Activated T-cell treated with anti-CD3 and anti-CD28 coated beads, Interleukin-2, amount 50 U/mL, for 24 hours (primary cell): ENCODE measurements at places on chromosomes 3 and 15.

DNA sequence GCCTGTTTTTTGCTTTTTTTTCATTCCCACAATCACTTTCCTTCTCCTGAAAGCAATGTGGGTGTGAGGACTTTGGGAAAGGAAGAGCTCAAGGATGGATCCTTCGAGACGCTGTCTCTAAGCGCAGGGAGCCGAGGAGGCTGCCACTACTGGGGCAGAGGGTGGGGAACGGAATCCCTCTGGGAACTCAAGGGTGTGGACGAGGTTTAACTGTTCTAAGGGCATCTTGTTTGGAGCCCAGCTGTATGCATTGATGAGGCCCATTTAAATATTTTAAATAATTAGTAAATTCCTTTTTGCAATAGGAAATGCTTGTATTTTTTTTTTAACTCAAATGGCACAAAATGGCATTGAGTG lies 124.4 kb upstream of the MEF2A start:
- no peak for DNase-seq

- DNase-seq, result no peak
Observed at GRCh38 chr15:71808311-71809020, 1.9 kb upstream of the NR2E3 start.

GRCh38 chr3:132538072-132538471 lies 59.0 kb upstream of the ACKR4 start:
- DNase-seq, result no peak

DNA sequence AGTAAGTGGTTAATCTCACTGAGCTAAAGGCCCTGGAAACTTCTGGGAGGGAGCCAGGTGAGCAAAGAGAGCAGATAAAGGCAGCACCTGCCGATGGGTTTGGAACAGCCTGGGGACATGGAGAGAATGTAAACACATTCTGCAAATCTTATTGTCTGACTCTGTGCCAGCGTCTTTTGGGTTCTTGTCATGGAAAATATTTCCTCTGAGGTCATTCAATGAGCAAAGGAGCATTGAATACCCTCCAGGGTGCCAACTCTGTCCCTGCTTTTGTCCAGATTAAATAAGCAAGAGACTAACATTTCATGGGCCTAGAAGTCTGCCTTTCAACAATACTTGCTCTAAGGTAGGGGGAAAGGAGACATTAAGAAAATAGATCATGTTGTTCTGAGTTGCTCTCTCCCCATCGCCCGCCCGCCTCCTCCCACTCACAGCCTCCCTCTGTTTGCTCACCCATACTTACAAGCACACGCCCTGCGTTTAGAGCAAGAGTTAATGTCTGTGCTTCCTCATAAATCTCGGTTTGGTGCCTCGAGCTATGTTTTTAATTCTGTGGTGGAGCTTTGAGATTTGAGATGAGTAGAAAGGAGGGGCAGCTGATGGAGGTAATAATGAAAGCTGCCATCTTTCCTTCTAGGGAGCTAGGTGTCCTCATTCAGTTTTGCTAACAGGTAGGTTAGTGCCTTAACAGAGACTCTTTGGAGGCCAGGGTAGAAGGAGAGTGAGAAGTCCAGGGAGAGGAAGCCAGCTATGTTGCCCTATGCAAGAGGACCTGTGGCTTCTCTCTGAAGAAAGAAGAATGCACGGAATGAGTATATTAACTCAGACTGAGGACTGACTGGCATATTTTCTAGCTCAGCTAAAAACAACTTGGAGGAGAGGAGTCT lies 132.9 kb downstream of the TPRG1 start:
- no peak for DNase-seq

DNA sequence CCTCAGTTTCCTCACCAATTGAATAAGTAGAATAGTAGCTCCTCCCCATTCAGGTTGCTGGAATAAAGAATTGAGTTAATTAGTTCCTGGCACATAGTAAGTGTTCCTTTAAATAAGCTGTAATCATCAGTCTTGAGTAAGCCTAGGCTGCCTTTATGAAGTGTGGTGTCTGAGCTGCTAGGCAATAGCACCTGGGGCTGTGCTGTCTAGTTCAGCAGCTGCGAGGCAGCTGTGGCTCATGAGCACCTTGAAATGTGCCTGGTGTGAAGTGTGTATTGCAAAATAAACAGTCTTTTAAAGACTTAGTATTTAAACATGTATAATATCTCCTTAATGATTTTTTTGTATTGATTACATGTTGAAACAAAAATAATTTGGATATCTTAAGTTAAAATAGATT lies 77.6 kb downstream of the TOP2B start:
- no peak for DNase-seq

DNA sequence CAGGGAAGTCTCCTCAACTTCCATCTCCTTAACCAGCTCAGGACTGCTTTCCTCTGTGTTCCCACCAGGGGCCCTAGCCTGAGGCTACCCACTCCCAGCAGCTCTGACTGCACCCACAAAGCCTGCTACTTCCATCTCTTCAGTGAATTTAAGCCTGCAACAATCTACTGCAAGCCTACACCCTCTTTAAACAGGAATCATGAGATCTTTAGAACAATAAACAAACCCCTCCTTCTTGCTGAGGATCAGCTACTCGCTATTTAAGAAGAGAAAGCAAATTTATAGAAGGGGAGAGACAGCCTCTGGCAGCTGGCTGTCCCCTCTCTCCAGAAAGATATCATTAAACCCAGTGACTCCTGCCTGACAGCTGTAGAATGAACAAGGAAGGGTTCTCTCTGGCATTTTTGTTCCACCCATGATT lies 51.9 kb downstream of the ARHGAP31 start:
- no peak for DNase-seq

DNA sequence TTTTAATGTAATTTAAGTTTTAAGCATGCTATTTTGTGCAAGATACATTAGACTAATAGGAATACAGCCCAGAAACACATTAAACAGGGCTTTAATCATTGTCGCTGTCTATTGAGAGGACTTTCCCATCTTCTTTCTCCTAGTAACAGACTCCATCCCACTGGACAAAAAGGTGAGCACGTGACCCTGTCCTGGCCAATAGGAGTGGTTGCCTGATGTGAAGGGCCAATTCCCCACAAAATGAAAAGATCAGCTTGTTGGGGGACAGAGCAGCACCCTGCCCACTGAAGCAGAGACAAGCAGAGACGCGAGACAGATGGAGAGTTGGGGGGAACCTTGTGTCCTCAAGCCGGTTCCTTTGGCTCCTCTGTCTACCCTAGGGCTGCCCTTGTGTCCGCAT lies 21.2 kb downstream of the CRYGS start:
- no peak for DNase-seq

DNA sequence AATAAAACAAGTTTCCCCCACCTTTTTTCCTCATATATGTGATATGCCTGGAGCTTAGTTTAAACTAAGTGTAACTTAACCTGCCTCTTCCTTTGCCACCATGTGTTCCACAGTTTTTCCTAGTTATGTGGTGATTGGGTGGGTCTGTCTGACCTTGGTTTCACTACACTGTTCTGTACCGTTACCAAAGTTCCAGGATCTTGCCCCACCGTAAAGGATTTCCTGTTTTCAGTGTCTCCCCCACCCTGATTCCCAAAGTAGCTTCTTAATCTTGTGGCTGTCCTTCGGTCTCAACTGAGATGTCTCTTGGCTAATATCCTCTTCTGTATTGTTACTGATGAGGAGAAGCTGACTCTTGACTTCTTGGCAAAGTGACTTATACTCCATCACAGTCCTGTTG lies 6.4 kb upstream of the MGA start:
- DNase-seq, result no peak

- no peak for DNase-seq
Observed at GRCh38 chr3:72698154-72698917, 149.9 kb downstream of the SHQ1 start.

DNA sequence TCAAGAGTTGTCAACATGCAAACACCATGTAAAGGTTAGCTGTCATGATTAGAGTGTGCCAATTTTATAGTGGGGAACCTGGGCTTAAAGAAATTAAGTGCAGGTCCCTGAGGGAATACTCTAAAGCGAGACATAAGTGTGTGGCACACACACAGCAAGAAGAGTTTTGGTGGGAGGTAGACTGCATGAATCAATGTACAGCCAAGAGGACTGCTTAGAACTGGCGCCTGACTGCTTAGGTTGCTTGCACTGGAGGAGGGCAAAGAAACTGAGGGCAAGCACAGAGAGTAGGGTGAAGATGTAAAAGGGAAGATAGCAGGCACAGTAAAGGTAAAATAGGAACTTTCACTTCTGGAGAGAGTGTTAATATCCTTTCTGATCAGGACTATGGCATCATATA lies 184.9 kb downstream of the SOX2 start:
- no peak for DNase-seq

DNA sequence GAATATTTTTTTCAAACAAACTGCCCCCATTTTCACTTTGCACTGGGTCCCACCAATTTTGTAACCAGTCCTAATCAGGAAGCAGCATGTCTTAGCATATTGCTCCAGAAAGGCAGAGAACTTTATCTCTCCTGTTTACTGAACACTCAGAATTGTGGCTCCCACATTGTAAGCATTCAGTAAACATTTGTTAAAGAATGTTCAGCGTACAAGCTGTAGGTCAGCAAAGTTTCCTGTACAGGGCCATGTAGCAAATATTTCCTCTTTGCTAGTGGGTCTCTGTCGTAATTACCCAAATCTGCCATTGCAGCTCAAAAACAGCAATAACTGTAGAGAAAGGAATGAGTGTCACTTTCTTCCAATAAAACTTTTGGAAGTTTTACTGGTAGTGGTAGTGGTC lies 393.3 kb downstream of the GRM7 start:
- DNase-seq, result no peak

GRCh38 chr3:128882719-128883118 lies 3.3 kb downstream of the ACAD9 start:
- DNase-seq, result no peak

DNA sequence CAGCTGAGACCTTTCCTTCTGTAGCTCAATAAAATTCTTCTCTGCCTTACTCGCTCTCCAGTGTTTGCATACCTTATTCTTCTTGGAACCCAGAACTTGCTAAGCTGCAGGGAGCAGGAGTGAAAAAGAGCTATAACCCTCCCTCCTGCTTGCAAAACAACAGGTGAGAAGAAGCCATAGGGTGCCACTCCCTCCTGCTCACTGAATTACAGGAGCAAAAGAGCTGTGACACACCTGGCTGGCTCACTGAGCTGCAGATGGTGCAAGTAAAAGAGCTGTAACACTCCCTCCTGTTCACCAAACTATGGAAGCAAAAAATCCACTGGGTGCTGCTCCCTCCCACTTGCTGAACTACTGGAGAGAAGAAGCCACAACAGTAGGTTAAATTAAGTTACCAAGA lies 44.2 kb upstream of the C2CD4B start:
- DNase-seq, result no peak

- DNase-seq, result no peak
Observed at GRCh38 chr15:65926899-65927298, 57.6 kb downstream of the RAB11A start.

DNA sequence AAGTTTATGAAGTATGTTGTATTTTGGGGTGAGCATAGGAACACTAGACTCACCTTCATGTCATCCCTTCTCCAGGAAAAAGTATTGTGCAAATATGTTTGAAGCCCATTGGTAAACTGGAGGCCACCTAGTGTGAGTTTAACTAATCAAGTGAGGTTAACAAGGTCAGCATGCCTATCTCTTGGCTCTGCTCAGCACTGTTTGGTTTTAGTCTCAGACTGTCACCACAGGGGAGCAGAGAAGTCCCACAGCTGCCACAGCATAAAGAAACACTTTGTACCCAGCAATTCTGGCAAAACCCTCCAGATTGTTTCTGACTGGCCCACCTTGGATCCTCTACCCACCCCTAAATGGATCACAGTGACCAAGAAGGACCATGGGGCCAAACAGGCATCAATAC lies 152.7 kb downstream of the FEZF2 start:
- no peak for DNase-seq

DNA sequence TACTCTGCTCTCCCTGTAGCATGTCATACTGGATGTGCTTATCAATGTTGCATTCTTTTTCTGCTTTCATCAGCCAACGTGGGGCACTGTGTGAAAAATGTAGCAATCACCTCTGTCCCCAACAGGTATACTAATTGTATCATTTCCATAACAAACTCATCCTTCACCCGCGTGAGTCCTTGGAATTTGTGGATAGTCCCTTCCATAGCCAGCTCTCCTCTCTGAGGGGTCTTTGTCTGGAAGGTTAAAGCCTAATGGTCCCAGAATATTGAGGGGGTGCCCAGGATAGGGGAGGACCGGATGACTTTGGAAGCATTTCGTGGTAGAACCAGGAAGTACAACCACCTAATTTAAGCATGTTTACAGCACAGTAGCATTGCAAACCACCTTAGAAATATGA lies 124.6 kb downstream of the FOXB1 start:
- DNase-seq, result no peak

DNA sequence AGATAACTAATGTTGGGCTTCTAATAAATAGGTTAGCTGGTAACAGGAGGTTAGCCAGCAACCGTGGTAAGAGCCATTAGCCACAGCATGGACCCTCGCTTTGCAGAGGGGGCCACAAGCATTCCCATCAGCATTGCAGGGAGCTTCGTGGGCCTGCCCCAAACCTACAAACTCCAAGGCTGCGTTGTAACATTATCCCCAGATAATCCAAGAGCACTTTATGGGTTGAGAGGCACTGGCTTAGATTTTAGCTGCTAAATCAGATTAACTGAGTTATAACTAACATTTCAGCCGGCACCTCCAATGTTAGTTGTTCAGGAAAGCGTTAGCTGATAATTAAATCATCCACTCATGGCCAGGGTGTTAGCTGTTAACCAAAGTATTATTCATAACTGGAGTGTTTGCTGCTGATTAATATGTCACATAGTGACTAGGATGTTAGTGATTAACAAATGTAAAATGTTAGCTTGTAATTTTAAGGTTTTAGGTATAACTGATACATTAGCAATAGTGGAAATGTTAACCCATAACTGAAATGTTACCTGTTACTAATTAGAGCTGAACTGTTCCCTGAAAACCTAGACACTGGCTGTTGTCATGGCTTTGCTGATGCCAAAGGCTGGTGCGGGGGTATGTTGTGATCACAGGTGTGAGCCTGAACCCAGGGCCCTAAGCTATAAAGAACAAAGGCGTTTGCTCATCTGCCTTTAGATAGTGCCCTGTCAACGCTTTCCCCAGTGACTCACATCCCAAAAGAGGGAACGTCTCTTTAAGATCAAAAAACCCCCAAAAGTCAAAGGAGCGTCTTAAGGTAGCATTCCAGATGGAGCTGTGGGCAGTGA lies 56.2 kb downstream of the SLC6A6 start:
- no peak for DNase-seq

GRCh38 chr15:90231028-90232017 lies 2.4 kb downstream of the CIB1 start:
- DNase-seq, result peak; percentile 72
